Smooth muscle cell of the coronary artery (primary cell): ENCODE measurements at places on chromosomes 3 and 15. TPM values are rescaled to one million over a fixed set of nuclear protein-coding genes. Genes with fewer than 3 reads are reported as not detected.

The MESP1 gene
- 0.15 TPM in 1 of 2 replicates, not detected in the other for total RNA-seq

The COX17 gene
- total RNA-seq, result 12.2 and 32.3 TPM in 2 replicates

The SEC61A1 gene
- total RNA-seq, result 220 and 292 TPM in 2 replicates

The CLRN1 gene
- total RNA-seq, result not detected in 2 replicates

The LRRC2 gene
- 2.0 and 4.7 TPM in 2 replicates for total RNA-seq
